Stimulated activated naive B cell treated with anti-CD40 and anti-IgM and Interleukin-4, amounts not matched to agents 10 μg/mL and 1 μg/mL and 100 μg/mL, for 72 hours (primary cell): ENCODE measurements at places on chromosomes 2 and 18.
A peak's percentile ranks its signal among the peaks of the same experiment; 100 is the strongest.

DNA sequence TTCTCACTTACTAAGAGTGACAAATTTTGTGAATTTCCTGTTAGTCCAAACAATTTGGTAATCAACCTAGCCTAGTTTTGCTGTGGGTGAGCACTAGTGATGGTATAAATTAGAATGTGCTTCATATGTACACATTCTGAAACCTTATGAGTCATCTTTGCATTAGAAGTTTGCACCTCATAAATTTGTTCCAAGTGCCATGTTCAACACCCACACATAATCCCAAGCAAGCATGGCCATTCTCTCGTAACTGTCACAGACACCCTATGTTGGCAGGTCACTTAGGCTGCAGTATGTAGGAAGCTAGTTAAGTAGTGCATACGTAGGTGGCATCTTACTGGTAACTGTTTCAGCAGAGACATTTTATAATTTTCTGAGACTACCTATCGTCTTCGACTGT lies 46.9 kb downstream of the NAB1 start:
- no peak for DNase-seq

GRCh38 chr2:43220229-43220751 lies 6.1 kb downstream of the ZFP36L2 start:
- DNase-seq = no peak

GRCh38 chr2:127661072-127661649 lies 14.2 kb downstream of the LIMS2 start:
- no peak for DNase-seq

- DNase-seq = no peak
Measured at GRCh38 chr2:47437287-47437686, 34.3 kb downstream of the MSH2 start.

DNA sequence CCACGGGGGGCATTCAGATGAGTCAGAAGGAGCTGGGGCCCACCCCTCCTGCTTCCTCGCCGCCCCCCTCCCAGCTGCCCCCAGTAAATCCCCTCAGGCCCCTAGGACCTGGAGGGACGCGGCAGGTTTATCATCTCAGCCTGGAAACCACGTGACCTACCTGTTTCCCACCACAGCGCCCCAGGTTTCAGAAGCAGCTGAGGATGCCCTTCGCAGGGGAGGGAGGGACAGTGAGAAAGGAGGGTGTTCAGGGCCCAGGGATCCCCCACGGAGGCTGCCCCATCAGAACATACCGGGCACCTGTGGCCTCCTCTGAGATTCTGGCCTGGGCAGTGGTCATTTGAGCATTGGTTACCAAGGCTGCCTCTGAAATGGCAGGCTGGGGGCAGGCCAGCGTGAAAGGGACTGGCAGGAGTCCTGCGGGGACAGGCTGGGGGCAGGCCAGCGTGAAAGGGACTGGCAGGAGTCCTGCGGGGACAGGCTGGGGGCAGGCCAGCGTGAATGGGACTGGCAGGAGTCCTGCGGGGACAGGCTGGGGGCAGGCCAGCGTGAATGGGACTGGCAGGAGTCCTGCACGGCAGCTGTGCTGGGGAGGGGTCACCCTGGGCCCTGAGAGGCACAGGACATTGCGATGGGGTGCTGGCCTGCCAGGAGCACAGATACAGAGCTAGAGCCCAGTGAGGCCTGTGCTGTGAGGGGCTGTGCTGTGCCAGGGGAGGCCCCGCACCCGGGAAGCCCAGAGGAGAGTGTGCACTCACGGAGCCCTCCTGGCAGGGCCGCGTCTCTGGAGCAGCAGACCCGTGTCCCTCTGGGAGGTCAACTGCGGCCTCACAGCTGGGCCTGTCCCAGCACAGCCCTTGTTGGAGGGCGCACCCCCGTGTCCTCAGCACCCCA lies 1.6 kb downstream of the NEU4 start:
- DNase-seq = no peak

DNA sequence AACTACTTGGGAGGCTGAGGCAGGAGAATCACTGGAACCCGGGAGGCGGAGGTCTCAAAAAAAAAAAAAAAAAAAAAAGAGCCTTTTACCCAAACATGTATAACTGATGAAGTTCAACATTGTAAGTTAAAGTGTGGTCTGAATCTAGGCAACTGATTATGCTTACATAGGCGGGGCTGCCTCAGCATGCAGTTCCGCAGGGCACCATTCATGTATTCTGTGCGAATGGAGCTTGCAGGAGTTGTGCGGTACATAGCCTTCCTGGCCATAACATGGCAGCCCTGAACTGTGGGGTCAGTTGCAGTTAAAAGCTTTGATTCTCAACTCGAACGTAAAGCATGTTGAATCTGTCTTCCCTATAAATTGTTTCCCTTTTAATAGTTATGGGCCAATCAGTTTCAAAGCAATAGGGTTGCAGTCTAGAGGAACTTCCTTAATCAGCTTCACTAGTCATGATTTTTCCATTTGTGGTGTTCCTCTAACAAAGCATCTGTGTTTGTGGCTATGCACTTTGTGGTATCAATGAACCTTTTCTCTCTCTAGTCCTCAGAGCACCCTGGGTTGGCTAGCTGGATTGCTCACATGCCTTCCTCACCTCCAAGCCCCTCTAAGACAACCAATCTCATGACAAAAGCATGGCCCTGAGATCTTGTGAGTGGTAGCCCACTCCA lies 30.6 kb upstream of the CEP68 start:
- peak; percentile 48 for DNase-seq

DNA sequence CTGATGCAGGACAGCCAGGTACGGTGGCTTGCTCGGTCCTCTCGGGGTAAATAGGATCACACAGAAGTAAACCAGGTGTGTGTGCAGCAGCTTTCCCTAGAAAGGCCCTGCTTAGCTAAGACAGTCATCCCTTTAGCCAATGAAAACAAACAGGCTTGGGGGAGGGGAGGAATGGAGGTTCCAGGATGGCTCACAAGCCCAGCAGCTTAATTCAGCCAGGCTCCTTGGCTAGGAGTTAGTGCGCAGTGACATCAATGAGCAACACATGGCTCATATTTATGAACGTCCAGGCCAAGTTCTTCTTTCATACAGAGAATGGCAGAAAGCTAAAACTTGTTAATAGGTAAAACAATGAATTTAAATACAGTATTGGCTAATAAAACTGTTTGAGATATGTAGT lies 10.2 kb downstream of the IAH1 start:
- no peak for DNase-seq

DNA sequence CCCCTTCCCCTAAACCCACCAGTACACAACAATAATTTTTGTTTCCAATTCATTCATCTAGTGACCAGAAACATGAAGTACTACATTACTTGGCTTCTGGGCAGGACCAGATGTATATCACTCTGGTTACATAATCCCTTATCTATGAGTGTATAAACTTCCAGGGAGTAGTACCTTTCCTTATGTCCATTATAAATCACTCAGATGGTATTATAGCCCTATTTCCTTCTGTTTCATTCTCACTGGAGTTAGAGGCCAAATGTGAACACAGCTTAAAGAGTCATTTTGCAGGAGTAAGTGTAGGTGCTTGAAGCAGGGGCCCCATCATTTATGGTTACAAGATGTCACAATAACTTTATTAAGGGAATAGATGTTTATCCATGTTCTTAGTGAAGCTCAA lies 894.4 kb upstream of the NXPH2 start:
- DNase-seq = no peak

DNA sequence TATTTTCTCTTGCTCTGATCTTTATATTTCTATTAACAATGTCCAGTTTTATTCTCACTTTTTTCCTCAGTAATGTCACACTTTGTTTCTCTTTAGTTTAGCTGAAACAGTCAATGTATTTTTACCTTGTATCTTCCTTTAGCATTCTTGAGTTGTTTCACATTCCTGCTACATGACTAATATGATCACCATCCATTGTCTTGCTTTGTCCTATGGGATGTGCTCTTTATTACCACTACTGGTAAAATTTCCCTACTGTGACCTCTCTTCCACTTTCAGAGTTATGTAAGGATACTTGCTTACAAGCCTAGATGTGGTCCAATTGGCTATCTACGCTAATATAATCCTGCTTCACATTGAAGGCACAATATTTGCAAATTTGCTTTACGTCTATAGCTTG lies 457.9 kb downstream of the PIK3C3 start:
- no peak for DNase-seq

GRCh38 chr2:88709181-88709631 lies 17.7 kb downstream of the RPIA start:
- no peak for DNase-seq

DNA sequence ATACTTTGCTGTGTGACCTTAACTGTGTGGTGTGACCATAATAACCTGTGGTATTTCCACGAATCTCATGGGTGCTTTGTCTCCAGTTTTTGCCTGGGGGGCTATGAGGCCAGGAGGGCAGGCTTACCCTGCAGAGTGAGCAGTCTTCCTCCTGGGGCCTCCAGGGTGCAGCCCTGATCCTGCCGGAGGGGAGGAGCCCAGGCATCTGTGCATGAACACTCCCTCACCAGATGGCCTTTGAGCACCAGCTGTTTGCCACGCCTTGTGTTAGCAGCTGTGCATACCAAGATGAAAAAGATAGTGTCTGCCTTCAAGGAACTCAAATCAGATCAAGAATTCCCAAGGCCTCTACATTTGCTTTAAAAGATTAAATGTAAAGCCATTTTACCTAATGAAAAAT lies 75.0 kb upstream of the RBM44 start:
- DNase-seq = no peak

- DNase-seq = no peak
Measured at GRCh38 chr2:67445652-67446268, 48.6 kb downstream of the ETAA1 start.
